T-cell (primary cell): ENCODE measurements at places on chromosomes 7 and 10.

DNA sequence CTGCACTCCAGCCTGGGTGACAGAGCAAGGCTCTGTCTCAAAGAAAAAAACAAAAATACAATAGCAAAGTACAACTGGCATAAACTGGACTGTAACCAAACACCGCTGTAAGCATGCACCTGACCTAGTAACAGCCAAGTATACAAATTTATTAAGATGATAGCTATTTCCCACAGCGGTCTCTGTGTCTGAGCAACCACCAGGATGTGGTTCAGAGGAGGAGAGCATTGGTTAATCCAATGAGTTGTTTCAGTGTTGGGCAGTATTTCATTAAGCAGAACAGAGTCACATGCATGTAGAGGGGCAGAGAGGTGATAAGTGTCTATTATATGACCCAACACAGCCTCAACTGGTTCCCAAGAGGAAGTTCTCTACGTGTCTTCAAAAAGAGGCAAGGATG, 4.0 kb downstream of the SLC16A12 start:
- no peak for DNase-seq

DNA sequence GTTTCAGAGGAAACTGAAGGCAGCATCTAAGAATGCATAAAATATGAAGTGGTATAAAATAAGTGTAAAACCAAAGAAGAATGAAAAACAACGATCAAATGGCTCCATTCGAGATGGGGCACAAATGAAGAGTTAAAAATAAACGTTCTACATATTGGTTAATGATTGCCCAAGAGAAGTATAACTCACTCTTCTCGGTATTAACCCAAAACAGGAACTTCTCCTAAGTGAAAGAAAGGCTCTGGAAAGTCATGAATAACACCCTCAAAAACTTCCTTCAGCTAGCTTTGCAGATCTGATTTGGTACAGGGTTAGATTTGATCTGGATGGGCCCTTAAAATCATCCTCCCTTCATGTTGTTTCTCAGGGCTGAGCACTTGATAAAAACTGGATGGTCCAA, 94.3 kb upstream of the ADO start:
- no peak for DNase-seq

DNA sequence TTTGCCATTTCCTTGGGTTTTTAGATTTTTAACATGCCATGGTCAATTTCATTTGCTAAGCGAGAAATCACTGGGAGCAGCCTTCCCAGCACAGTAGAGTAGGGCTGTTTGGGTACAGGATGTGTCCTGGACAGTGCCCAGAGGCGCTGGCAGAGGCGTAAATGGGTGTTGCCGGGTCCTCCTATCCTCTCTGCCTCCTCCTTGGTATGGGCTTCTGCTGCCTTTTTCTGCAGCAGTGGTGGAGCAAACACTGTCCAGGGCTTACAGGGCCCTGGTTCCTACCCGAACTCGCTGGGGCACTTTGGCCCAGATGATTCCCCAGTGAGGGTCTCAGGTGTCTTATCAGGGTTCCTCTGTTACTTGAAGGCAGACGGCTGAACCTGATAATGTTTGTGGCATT, 298.3 kb downstream of the RPS24 start:
- no peak for DNase-seq

- DNase-seq, result no peak
Measured at GRCh38 chr7:15836041-15836440, 149.6 kb upstream of the MEOX2 start.

DNA sequence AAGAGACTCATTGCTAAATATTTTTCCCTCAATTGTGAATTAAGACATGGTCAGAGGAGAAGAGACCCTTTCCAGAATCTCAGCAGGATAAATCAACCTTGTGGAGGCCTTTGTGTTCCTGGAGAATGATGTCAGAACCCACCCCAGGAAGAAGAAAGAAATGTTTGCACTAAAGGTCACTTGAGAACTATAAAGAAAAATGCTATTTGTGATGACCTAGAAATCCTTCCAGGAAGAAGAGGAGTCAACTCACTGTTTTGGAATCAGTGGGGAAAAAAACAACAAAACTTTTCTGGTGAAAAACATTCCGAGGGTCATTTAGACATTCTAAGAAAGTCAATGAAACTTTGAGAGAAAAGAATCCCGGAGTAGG, 129.1 kb upstream of the ANKRD1 start:
- no peak for DNase-seq

DNA sequence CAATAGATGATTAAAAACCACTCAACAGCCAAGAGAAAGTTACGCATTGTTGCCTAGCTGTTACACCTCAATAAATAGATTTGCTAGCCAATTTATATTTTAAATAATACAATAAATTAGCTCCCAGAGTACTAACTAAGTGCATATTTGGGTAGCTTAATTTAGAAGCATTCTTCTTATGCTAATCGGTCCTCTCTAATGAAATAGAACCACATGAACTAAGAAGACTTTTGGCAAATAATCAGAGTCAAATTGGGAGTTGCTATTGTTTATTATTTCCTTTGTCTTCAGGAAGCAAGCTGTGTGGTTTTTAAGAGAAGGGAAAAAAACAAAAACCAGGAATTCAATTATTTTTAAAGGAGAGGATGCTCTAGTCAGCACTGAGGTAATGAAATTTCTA, 49.0 kb upstream of the TRIL start:
- DNase-seq, result no peak

DNA sequence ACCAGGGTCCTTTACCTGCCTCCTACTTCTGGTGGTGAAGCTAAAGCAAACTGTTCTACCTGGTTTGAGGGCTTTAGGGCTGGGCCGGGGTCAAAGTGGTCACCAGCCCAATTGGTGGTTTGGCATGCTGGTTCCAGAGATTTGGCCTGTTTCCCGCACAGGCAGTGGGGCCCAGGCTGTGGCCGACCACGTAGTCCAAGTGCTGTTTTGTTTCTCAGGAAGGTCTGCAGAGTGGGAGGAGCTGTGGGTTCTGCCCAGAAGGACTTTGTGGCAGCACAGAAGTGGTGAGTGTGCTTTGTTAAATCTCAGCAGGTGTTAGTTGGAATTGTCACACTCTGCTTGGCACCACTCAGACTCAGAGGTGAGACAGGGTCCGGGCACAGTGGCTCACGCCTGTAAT, 85.8 kb downstream of the MKX start:
- DNase-seq, result no peak

DNA sequence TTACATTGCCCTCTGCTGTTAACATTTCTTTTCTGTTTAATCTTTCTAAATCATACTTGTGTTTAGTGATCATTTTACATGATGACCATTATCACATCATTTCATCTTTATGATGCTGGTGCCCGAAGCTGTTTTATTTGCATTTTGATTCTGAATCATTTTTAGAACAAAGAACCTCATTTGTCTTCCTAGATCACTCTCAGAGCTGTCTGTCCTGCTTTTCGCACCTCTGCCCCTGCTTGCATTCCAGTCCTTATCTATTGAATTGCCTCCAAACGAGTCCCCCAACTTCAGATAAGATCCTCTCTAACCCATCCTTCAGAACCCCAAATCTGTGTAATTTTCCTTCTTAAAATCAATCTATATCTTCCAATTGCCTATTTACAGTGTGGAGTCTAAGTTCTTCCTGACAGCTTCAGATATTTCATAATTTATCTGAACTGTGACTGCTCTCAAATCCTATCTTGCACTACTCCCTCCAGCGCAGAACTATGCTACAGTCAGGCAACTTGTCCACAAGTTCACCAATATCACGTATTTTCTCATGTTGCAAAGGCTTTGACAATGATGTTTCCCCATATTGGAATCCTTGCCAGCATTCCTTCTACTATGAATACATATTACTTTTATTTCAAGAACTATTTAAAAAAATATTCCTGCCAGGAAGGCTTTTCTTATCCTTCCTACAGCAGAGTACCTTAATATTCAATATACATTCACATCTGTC, 346.5 kb upstream of the CACNA2D1 start:
- DNase-seq, result no peak

DNA sequence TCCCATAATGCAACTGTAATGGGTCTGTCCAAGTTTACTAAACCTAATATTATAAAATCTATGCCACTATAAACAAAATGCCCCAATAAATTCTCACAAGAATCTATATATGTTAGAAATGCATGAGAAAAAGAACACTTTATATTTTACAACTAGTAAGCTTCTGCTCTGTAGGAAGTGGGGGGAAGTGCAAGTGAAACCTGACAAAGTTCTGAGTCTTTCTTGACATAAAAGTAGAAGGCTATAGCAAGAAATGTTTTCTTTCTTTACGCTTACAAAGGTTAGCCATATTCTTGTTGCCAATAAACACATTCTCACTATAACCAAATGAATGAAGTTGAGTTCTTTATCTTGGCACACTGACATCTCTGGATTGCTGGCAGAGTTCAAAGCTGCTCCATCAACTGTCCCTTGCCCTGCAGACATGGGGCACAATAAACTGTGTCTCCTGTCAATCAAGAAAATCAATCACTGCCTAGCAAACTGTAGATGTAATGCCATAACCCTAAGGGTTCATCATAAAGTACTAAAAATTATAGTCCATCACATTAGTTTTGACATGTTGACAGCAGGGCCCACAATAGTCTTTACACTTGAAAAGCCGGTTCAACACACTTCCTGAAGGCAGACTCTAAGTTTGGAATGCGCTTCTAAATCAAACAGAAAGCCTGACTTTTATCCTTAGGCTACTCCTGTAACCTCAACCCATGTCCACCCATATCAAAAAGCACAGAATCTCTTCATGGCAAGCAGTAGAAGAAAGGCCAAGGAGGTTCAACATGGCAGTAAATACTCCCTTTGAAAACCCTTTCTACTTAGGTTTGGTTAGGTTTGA, 58.6 kb downstream of the TPK1 start:
- no peak for DNase-seq

DNA sequence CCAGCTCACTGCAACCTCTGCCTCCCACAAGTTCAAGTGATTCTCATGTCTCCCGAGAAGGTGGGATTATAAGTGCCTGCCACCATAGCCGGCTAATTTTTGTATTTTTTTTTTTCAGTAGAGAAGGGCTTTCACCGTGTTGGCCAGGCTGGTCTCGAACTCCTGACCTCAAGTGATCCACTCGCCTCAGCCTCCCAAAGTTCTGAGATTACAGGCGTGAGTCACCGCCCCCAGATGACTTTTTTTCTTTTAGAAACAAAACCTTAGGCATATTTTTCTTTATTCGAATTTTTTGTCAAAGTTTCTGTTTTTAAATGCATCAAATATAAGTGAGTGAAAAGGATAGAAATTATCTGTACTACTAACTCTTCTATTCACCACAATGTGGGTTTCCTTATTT, 113.1 kb downstream of the LRRC4 start:
- DNase-seq, result no peak

DNA sequence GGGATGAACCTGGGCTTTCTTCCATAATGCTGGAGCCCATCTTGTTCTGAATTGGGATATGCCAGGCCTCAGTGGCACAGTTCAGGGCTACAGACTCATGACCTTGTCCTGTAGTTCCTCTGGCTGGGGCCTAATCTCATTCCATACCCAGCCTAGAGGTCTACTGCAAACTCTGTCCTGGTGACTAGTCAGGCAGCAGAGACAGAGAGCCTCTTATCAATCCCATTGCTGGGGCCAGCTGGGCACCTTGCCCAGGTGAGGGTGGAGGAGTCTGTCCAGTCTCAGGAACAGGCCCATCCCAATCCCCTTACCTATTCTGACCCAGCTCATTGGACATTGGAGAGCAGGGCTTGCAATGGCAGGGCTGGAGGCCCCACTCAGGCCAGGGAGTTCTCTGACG, 28.0 kb upstream of the COMTD1 start:
- DNase-seq, result no peak

DNA sequence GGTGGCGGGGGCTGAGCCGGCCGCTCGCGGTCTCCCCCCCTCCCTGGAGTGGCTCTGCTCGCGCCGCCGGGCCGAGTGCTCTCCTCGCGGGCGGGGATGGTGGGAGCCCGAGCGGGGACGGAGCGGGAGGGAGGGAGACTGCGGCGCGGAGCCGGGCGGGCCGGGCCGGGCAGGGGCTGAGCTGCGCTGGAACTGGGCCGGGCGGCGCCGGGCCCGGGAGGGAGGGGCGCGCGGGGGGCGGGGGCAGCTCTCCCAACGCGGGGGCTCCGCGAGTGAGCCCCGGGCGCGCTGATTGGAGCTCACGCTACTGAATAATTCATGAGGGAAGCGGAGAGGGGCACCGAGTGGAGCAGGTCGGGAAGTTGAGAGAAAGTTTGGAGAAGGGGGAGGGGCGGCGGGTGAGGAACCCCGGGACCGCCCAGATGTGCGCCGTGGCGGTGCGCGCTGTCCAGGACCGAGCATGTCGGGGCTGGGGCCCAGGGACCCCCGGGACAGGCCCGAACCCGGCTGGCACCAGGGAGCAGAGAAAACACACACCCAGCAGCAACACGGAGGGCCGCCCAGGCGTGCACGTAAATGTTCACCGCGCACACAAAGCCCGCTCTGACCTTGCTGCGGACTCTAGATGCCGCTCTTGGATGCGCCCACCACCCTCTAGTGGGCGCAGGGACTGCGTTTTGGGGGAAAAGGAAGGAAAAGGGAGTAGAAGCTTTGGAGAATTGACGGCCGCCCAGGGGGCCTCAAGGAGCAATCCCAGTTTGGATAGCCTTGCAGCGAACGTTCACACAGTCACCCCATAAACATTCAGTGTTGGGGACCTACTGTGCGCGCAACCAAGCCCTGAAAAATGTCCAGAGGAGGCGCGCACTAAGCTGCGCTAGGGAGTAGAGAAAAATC, at the start of gene EPHB4:
TSS of gene EPHB4 (minus strand) at position 194 of the 897 bp plus-strand sequence. CDS start 493 bp downstream, outside the sequence.
- no peak for DNase-seq

- DNase-seq, result no peak
Measured at GRCh38 chr10:132538790-132539421, 1.3 kb downstream of the INPP5A start.

DNA sequence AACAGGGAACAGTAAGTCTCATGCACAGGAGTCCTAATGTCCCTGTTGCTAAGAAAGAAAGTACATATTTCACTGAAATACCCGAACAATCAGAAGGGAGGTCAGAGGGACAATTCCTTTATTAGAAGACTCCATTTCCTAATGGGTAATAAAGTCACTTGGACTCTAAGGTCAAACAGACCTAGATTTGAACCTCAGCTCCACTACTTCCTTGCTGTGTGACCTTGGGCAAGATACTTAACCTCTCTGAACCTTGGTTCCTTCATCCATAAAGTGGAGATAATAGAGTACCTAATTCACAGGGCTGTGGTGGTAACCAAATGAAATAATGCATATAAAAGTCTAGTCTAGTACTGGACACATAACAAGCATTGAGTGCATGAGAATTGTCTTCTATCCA, 29.2 kb upstream of the HABP2 start:
- no peak for DNase-seq

DNA sequence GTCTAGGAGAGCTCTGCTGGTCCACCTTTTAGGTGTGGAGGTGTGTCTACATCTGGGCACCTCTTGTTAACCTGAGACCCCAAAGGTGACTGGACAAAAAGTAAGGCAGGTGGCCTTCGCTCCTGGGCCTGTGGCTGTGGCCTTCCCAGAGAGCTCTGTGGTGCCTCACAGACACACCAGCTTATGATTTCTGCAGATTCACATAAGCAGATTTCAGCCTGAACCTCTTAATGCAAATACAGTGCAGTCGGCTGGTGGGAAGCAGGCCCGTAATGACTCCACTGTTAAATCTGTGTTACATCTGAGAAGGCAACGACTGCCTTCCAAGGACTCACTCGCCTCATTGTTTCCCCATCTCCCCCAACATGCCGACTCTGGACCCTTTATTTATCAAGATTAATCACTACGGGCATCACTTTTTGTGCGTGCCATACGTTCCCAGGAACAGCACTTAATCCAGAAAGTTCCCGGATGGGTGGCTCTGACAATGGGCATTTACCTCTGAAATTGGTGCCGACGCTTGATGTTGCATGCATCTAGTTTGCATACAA, 119.8 kb downstream of the EBF3 start:
- no peak for DNase-seq

- no peak for DNase-seq
Measured at GRCh38 chr7:20064974-20065862, 152.0 kb downstream of the MACC1 start.

- DNase-seq, result no peak
Measured at GRCh38 chr10:101710059-101710695, 15.2 kb upstream of the FBXW4 start.

GRCh38 chr7:114481999-114482398, 67.4 kb downstream of the FOXP2 start:
- DNase-seq, result no peak
